ENCODE measurements at places on chromosomes 11 and 22. TPM values are rescaled to one million over a fixed set of nuclear protein-coding genes. Genes with fewer than 3 reads are reported as not detected.

DNA sequence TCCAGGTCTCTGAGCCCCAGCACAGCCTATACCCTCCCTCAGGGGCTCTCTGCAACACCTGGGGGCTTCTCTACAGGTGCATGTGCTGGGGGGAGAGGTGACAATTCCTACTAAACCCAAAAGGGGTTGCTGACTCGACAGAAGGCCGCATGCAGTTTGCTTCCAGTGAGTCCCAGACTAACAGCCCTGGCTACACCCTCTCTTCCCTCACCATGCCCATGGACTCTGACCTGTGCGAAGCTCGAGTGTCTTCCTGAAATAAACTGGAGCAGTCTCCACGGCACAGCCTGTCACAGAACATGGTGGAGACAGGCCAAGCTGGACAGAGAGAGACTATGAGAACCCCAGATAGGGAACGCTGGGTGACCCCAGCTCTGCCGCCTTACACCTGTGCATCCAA, 16.6 kb downstream of the PLEKHA7 start:
- no peak for DNase-seq

DNA sequence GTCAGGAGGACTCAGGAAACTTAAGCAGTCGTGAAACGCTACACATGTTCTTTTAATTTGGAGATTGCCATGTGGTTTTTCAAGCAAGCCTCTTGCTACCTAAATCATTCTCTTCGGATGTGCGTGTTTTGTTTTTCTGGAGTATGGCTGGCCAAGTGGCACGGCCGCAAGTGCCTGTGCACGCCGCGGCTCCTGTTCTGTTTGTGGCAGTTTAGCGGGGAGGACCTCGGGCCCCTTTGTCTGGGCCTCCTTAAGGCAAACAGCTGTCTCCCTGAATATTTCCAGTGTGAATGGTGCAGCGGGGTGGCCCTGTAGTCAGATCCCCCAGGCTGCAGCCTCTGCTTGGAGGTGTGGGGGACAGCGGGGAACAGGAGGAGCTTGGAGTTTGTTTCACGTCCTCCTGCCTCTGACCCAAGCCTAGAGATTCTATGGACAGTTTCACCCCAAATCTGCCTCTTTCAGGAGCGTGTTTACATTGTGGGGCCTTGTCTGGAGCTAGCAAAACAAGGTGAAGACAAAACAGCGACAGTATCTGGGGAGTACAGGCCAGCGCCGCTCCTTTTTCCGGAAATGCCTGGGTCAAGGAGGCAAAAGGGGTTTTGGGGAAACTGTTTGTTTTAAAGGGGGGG, 1.3 kb downstream of the LRP5 start:
- no peak for DNase-seq

DNA sequence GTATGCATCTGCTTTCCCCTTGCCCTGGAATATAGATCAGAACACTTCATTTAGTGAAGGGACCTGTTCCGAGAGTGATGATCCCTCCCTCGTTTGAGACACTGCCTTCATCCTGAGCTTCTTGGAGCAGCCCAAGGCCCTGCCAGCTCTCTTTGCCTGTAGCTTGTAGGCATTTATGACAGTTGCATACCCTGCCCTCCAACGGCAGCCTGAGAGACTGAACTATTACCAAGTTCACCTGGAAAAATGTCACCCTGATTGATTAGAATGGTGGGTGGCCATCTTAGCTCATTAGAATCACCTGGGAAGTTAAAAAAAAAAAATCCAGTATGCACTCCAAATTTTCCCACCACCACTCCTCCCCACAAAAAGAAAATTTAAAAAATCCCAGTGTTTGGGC, 1.5 kb downstream of the MICAL3 start:
- DNase-seq, result no peak

DNA sequence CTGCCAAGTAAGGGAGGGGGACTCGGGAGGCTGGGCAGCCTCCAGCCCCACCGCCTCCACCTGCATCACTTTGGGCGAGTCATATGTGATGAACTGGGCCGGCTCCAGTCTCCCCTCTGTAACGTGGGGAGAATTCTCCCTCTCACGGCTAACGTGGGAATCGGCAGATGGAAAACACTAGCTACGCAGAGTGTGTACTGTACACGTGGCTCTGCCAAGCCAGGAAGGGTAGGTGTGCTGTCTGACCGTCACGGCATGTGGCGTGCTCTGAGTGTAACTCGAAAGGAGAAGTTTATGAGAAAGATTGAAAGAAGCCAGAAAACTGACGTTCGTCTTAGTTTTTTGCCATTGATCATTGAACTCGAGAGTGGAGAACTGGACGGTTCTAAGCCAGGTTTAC, 13.7 kb downstream of the TRMU start:
- no peak for DNase-seq

The DERL3 gene
- polyA plus RNA-seq, result 0.66 TPM

DNA sequence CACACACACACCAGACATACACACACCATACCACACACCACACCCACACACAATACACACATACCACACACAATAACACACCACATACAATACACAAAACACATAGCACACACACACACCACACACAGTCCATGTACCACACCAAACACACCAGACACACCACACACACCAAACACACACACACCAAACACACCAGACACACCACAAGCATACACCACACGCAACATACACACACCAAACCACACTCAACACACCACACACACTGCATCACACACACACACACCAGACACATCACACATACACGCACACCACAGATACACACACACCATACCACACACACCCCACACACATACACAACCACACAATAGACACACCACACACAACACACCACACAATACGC, 54.8 kb downstream of the IGSF9B start:
- no peak for DNase-seq

- DNase-seq, result no peak
Observed at GRCh38 chr11:6771926-6772893, at the start of gene OR2AG2. OR2AG2 (minus strand) TSS chr11:6771976; CDS start chr11:6768957, 3,019 bp downstream.

GRCh38 chr22:36192542-36192941, 9.1 kb downstream of the APOL4 start:
- DNase-seq, result no peak

The POU2AF2 gene
- not detected for polyA plus RNA-seq

DNA sequence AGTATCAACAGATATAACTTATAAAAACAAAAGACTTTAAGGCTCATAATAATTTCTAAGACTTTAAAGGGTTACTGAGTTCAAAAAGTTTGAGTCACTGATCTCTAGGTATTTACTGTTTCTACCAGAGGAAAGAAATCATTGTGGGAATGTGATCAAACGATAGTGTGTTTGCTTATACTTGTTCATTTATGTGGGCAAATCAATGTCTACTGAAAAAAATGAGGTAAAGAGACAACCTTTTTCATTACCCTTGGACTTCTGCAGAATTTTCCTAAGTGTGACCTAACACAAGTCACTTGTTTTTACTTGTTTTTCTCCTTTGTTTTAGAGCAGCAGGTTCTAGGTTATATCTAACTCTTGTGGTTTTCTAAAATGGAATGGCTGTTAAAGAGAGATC, 65.4 kb downstream of the PRR5L start:
- no peak for DNase-seq

The UPK3A gene
- polyA plus RNA-seq, result not detected

The PGM2L1 gene
- 5.4 TPM for polyA plus RNA-seq

DNA sequence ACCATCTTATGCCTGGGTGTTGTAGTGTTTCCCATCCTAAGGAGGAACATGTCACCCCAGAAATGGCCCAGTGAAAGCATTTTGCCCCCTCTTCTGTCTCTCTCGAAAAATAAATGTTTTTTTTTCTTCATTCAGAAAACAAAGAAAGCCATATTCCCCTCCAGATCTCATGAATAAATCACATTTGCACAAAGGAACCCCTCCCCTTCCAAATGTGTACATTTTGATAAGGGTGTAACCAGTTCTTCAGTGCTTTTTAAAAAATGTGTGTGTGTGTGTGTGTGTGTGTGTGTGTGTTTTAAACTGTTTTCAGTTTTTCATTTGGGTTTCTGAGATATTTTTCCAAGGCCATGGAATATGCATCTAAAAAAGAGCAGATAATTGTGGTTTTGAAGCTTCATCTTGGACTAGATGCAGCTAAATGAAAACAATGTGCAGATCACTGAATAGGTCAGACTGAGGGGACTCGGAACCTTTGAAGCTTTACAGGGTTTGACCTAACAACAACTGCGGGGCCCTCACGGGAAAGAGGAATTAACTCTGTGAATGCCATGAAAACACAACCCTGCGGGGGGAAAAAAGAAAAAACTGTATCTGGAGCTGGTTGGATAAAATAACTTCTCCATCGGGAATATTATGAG, 76.4 kb downstream of the YAP1 start:
- DNase-seq, result no peak

DNA sequence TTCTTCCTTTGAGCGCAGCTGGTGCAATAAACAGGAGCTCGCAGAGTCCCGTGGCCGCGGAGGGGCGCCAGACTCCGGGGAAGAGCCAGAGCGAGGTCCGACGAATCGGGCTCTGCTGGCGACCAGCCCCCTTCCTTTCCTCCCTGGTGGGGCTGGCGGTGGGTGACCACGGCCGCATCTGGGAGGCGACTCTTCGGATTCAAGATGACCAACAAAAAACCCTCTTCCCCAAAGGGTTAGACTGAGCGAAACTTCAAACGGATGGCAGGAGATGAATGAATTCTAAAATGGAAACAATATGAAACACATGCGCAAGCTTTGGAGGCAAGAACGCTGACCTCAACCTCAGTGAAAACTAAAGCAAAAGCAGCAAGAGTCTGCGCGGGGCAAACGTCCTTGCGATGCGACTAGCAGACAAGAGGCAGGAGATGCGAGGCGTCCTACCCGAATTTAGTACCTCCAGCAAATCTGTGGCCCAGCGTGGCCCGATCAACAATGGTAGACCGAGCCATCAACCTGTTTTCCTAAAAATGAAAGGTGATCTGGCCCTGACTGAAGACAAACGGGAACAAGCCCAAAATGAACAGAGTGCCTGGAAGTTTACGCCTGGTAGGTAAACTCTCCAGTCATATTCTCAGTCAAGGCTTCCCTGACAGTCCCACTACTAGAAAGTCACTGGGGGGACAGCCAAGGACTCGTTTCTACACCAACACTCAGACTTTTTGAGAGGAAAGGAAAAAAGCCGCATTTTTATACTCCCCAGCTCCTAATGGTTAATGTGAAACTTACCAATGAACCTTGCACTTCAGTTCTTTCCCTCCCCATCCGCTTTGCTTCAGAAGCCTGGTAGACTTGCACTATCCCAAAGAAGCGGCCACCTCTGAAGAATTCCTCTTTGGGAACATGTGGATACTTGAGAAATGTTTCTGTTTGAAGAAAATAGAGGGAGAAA, 11.6 kb downstream of the MMP3 start:
- peak; percentile 31 for DNase-seq

The GLYATL1B gene
- not detected for polyA plus RNA-seq

DNA sequence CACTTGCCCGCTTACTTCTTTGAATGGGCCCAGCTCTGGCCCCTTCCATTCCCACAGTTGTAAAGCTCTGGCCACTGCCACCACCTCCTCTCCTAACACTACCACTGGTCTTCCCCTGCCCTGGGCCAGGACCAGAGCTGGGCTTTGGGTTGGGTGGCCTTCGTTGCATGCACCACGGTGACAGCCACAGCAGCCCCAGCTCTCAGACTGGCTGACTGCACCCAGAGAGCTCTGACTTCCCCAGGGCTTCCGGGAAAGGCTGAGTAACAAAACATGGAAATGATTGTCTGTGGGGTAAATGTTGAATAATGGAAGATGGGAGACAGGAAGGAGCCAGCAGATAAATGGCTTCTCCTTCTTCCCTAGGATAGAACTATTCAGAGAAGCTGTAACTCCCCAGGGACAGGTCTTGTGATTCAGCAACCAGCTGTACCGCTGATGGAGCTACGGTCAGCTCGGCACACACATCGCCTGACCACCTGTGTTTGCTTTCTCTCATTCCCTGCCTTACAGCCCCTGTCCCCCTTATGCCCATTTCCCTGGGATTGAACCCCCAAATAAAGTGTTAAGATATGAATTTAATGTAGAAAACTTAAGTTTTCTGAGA, 27.6 kb downstream of the SCN4B start:
- no peak for DNase-seq

The OR4D6 gene
- not detected for polyA plus RNA-seq

DNA sequence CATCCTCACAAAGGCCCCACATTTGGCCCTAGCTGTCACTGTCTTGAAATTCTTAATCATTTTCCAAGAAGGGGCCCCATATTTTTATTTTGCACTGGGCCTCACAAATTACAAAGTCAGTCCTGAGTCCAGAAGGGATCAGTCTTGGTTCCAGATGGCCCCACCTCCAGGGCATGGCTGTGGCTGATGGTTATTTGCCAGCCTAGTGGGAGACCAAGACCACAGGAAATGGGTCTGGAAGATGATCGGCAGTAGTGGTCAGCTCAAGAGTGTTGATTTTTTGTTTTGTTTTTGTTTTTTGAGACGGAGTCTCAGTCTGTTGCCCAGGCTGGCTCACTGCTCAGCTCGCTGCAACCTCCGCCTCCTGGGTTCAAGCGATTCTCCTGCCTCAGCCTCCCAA, 47.1 kb upstream of the EMID1 start:
- DNase-seq, result no peak

- DNase-seq, result no peak
Observed at GRCh38 chr11:34600339-34601084, 20.4 kb upstream of the EHF start.

DNA sequence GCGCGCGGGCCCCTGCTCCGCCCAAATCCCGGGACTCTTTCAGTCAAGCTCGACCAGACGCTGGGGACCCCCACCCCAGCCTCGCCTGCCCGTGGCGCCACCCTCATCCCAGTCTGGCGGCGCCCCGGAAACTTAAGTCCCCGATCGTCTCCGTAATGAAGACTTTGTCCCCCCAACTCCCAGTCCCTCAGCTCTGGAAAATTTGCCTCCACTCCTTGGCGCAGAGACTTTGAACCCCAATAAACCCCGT, 348 bp downstream of the PLCB3 start:
- DNase-seq, result no peak

The ARVCF gene
- 122 TPM for polyA plus RNA-seq

DNA sequence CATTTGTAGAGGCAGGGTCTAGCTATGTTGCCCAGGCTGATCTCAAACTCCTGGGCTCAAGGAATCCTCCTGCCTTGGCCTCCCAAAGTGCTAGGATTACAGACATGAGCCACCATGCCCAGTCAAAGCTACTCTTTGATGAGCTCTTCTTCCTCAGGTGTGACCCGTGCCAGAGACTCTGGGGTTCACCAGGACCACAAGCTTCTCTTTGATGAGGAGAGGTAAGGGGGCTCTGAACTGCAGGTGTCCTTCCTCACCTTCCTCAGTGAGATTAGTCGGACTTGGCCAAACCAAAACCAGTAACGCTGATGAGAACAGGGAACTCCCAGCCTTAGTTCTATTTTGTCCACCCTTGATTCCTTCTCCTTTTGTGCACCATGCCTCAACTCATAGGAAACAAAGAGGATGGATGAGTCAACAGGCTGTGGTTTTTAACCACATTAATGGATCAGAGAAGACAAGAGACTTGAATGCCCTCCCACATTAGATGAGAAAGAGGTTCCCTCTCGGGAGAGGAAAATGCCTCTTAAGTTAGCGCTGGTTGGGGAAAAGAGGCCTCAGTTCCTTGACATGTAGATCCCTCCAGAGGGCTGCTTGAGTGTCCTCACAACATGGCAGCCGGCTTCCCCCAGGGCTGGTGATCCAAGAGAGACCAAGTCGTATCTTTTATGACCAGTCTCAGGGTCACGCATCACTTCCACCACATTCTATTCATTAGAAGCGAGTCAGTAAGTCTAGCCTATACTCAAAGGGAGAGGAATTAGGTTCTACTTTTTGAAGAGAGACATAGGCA, 25.7 kb upstream of the CTR9 start:
- no peak for DNase-seq

GRCh38 chr11:12686246-12687060, 12.2 kb downstream of the TEAD1 start:
- DNase-seq, result no peak
